Astrocyte of the cerebellum (primary cell): ENCODE measurements at places on chromosomes 3 and 15.
A peak's percentile ranks its signal among the peaks of the same experiment; 100 is the strongest.

GRCh38 chr3:71580636-71581456 lies 2.7 kb downstream of the FOXP1 start:
- DNase-seq: no peak

DNA sequence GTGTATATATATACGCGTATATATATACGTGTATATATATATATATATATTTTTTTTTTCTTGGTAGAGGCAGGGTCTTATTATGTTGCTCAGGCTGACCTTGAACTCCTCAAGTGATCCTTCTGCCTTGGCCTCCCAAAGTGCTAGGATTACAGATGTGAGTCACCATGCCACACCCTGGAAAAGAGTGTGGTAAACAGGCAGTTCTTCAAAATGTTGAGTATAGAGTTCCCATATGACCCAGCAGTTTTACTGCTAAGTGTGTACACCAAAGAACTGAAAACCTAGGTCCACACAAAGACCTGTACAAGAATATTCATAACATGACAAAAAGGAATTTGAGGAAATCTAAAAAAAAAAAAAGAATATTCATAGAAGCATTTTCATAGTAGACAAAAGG lies 71.8 kb upstream of the GCNT3 start:
- DNase-seq: no peak

GRCh38 chr3:45948311-45948781 lies 5.1 kb downstream of the CXCR6 start:
- no peak for DNase-seq

- DNase-seq: no peak
These were observed at the start of gene ZMYND10 for GRCh38 chr3:50345586-50346234. Gene ZMYND10, minus strand, starts transcription at chr3:50345732. Its CDS starts 153 bp downstream, at chr3:50345579.

DNA sequence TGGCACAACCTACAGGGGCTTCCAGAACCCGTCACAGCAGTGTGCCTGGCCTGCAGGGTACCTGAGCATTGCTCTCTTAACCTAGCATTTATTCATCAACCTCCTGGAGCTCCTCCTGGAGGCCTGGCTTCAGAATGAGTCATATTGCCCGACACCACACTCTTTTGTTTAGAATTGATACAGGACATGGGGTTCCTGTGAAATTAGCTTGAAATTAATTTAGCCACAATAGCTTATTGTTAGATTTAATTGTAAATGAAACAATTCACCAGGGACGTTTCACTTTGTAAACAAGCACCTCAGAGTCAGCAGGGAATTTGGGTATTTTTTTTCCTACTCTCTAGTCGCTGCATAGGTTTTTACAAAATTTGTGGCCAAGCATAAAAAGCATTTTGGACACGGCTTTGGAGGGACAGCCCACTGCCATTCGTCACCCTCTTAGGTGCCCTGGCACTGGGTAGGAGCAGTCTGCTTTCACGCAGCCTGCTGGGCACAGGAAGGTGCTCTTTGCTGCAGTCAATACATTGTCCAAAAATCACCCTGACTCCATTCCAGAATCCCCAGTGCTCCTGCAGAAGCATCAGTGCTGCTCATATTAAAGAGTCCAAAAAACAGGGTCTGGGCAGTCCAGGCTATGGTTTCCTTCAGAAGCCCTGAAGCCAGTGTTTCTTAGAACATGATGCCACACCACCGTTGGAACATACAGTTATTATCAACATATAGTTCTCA lies 60.8 kb upstream of the MEF2A start:
- DNase-seq: peak; percentile 26

DNA sequence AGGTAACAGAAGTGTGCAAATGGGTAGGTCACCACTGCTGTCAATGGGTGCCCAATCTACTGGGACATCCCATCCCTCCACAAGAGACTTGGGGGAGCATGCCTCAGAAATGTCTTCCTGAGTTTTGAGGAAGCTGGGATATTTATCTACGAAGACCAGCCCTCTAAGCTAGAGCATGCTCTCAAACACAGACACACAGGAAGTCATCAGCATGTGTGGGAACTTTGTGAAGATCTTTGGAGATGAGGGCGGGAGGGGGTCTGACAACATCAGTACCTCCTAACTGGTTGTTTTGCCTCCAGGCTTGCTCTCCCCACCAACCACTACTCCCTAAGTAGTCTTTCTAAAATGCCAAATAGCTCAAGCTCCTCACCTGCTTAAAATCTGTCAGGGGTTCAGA lies 3.5 kb upstream of the MEF2A start:
- no peak for DNase-seq

GRCh38 chr3:159824333-159824732 lies 164.3 kb upstream of the IL12A start:
- DNase-seq: peak; percentile 53

- DNase-seq: no peak
These were observed 47.9 kb downstream of the ST3GAL6 start for GRCh38 chr3:98811048-98811447.

GRCh38 chr3:42012935-42013690 lies 51.2 kb upstream of the ULK4 start:
- DNase-seq: no peak

DNA sequence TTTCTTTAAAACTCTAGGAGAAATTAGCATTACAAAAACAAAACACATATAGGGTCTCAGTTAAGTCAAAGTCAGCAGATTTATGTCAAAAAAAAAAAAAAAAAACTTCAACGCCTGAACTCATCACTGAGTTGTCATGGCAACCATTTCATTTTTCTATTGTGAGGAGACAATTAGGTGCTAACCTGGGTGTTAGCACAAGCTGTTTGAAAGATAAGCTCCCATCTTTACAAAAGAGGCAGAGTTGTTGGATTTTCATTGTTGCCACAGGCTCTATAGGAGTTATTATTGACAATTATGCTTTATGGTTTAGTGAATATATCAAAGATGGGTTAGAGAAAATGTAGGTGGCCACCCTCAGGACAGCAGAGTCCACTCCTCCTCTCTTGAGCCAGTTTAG lies 806.9 kb downstream of the GRM7 start:
- DNase-seq: no peak

- DNase-seq: no peak
These were observed 71.1 kb upstream of the RAP2B start for GRCh38 chr3:153090973-153091372.

DNA sequence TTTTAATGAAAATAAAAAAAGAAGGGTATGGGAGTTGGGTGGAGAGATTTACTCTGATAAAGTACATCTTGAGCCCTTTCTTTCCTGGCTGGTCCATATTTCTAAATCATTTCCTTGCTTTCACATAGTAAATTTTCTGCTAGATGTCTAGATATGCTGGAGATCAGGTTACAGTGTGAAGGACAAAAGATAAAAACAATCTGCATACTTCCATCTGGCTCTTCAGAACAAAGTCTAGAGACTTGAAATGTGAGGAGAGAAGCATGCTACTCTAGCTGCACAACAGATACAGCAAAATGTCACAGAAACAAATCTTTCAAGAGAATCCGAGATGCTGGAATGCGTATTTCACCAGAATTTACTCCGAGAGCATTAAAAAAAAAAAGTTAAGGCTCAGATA lies 42.2 kb downstream of the FOXP1 start:
- no peak for DNase-seq

DNA sequence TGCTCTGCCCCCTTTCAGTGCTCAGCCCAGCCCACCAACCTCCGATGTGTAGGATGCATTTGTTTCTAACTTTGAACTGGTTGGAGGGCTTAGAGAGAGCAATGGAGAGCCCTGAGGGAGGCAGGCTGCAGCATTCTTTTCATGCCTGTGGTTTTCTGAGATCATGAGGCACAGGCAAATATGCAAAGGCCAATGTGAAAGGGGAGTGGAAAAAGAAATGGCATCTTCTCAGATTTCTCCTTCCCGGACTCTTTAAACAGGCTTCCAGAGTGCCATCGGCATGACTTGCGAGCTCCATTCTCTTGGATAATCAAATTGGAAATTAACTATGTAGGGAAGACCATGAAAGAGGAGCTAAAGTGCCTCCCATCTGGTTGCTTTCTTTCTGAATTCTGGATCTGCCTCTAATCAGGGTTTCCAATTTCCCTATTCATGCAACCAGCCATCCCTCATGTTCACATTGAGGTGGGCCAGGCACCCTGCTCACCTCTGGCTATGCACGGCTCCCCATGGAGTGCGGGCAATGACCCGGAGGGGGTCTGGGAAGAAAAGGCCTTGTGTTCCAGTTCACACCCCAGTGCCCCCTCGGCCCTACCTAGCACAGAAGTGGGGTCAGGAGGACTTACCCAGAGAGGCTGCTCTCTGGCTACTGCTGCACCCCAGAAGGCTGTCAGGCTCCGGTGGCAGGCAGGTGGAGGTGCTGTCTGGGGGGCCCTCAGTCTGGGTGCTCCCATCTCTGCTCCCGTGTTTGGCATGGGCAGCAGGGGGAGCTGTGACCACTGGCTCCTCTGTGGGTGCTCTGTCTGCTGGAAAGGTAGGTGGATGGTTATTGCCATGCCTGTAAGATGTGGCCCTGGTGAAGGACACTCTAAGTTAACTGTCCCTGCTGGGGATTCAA lies 16.1 kb downstream of the AMOTL2 start:
- DNase-seq: peak; percentile 96

- no peak for DNase-seq
These were observed 145.1 kb downstream of the NFKBIZ start for GRCh38 chr3:101994386-101994785.

DNA sequence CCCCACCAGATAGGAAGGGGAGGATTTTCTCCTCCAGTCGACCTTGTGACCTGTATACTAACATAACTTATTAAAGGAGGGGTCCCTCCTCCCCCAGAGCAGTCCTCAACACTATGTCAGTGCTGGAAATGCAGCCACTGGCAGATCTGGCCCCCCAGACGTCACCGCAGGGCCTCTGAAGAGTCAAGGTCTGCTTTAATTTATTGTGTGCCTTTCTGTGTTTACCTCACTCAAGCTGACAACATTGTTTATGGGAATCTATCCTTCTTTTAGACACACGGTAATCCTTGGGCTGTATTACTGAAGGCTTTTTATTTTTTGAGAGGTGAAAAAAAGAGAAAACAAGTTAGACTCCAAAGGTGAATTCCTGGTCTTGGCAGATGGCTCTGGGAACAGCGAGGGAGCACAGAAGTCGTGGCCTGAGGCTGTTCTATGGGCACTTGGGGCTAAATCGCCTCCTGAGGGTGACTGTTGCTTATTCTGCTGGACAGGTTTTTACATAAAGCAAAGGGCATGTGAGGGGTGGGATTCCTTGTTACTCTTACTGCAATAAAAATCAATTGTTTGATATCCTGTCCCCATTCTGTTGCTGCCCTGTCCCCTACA lies 13.5 kb upstream of the NR2C2 start:
- no peak for DNase-seq

- DNase-seq: no peak
These were observed 417.7 kb upstream of the CFAP20DC start for GRCh38 chr3:59467476-59467875.

GRCh38 chr15:80498652-80499051 lies 94.5 kb downstream of the ARNT2 start:
- DNase-seq: no peak

DNA sequence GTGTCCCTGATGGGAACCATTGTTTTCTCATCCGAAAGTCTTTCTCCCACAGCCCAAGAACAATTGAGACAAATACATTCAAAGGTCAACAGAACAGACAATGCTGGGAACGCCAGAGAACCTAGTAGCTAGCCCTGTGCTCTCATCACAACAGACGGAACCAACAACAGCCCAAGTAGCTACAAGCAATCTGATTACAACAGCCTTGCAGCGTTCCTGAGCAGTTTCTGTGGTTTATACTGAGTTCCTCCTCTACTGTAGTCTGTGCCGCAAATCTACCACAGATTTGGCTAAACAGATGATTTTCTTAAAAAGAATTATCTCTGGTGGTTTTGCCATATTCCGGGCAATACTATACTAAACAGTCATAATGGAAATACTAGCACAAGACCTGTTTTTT lies 435.6 kb downstream of the MECOM start:
- DNase-seq: peak; percentile 75

DNA sequence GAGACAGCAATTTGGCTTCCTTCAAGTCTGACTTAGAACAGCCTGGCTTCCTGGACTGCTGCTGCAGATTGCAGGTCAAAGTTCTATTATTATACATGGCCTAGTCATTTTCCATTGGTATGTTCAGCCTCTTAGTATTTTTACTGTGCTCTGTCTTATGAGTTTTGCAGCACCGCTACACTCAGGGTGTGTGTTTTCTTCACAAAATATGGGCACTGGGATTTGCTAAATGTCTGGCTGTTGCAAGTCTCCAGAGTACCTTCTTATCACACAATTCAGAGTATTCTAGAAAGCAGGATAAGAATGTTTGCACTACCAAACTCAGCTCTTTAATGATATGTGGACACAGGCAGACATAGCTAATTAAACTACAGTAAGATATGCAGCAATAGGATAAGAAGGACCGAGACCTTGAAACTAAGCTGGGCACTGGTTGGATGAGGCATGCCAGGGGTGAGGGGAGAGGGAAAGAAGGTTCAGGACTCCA lies 203.0 kb upstream of the PDZRN3 start:
- no peak for DNase-seq

DNA sequence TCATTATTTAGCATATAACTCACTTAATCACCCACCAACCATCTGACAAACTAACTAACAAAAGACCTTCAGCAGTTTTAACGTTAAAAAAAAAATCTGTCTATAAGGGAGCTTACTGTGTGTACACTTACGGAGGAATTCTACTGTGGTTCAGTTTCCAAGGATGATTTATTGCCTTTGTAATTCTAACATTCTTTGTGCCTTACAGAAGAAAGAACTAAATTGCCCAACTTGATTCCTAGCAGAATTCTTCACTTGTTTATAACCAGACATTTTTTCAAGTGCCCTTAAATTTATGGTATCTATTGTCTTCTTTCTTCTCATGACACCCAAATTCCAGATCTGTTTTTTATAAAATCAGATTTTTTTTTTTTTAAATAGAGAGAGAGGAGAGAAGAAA lies 119.7 kb upstream of the IGSF10 start:
- peak; percentile 81 for DNase-seq

DNA sequence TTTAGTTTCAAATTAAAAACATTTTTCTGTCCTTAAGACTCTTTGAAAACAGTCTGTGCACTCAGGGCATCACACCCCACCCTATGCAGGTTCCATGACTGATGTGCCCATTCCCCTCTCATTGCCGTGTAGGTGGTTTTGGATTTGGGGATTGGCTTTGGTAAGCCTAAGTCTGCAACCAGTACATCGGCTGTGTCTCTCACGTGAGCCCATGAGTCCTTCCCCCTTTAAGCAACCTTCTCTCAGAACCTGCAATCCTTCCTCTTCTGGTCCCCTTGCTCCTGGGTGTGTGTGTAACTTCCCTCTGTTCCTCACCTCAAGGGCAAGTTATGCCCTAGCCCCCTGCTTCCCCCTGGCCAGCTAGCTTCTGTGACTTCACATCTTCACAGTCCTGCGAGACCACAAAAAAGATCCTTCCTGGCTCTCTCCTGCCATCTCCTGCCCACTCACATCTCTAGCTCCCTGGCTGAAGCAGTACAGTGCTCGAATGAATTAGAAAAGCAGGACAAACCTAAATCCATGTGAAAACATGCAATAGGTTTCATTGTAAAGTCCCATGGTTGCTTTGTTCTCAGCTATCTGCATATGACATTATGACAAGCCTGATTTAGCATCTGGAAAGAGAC lies 126.7 kb downstream of the UACA start:
- DNase-seq: no peak
